ENCODE measurements at places on chromosomes 4 and X. TPM values are rescaled to one million over a fixed set of nuclear protein-coding genes. Genes with fewer than 3 reads are reported as not detected.

PABPC1L2B gene
- total RNA-seq: not detected

TASL gene
- not detected for total RNA-seq

HCFC1 gene
- 26.9 TPM for total RNA-seq

CCDC110 gene
- total RNA-seq: 5.0 TPM

PPP1R3F gene
- total RNA-seq: 2.7 TPM

USP27X gene
- 2.9 TPM for total RNA-seq

TMEM144 gene
- 11.8 TPM for total RNA-seq

ANOS1 gene
- 22.7 TPM for total RNA-seq

CPLX1 gene
- total RNA-seq: not detected

JAKMIP1 gene
- not detected for total RNA-seq

IDS gene
- 64.3 TPM for total RNA-seq

MAGEA2B gene
- not detected for total RNA-seq

SAGE1 gene
- total RNA-seq: not detected

Data from articular chondrocyte of knee joint (primary cell).